ENCODE measurements at places on chromosomes 1 and 21. TPM values are rescaled to one million over a fixed set of nuclear protein-coding genes. Genes with fewer than 3 reads are reported as not detected.

DNA sequence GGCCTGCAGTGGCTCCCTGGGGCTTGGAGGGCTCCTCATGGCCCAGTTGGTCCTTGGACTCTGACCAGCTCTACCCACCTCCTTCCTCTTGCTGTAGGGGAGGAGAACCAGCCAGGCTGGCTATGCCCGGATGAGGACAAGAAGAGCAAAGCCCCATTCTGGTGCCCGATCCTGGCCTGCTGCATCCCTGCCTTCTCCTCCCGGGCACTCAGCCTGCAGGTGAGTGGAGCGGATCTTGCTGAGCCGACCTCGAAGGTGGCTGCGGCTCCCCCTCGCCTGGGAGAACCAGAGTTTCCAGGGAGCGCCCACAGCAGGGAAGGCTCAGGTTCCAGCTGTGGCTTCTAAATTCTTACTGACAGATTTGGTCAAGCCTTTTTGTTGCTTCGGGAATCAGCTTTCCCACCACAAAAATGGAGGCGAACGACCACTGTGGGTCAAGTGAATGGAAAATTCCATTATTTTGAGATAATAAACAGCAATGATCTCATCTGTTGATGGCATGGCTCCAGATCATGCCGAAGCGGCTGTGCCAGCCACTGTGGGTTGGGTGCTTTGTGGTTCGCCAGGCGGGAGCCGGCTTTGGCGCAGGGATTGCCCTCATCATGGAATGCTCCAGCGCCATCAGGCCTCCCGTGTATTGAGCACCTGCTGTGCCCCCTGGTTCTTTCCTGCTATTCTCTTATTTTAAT, 106.5 kb upstream of the ACTL8 start:
- no peak for DNase-seq

DNA sequence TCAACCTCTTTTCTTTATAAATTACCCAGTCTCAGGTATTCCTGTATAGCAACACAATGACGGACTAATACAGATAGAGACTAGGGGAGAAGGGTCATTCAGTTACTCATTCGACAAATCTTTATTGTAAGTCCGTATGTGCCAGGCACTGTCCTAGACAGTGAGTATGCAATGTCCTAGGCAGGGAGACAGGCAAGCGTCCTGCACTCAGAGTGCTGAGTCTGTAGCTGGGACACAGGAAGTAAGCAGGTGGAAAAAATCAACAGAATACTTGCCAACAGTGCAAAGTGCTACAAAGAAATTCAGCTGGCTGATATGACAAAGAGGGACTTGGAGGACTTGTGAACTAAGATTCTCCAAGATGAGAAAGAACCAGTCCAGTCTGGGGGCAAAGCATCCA, 92.2 kb upstream of the ZBTB40 start:
- no peak for DNase-seq

GRCh38 chr21:43884861-43885417, 19.9 kb downstream of the AGPAT3 start:
- DNase-seq: no peak

DNA sequence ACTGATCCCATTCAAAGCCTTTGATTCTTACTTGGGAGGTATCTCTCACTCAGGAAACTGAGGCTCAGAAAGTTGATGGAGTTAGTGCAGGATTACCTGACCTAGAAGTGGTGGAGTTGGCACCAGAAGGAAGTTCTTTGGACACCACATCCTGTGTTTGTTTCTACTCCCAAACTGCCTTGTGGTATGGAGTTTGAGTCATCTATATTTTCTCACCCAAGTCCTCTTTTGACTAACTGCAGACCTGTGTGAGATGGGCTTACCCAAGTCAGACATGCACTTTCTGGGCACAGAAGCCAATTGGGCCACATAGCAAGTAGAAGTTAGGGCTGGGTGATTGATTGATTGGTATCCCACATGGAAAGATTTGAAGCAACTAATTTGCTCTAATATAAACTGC, 36.1 kb downstream of the FGGY start:
- DNase-seq: no peak

- DNase-seq: no peak
Observed at GRCh38 chr21:21236996-21237395, 238.8 kb downstream of the NCAM2 start.

GRCh38 chr1:179053486-179053885, 27.8 kb downstream of the FAM20B start:
- no peak for DNase-seq

- no peak for DNase-seq
Observed at GRCh38 chr1:87869567-87869966, 540.9 kb downstream of the LMO4 start.

DNA sequence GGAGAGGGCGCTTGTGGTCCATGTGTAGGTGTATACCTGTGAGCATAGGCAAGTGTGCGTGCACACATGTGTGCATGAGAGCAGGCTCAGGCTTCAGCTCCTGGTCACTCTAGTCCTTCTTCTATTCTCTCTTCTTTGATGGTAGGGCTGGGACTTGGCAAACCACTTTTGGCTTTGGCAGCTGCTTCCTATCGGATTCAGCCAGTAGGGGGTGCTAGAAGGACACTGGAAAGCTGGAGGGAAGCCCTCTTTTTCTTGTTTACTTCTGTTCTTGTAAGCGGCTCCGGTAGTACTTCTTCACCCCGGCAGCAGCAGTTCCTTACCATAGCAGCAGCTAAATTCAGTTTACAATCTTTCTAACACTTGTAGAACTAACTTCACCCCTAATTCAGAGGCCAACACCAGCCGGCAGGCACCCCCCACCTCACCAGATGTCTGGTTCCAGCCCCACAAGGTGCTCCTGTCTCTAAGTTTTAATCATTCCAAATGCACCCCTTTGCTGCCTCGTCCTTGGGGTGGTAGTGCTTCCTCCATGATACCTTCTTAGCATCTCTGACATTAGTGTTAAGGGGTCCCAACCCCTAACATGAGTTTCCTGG, 25.1 kb downstream of the NENF start:
- DNase-seq: no peak

DNA sequence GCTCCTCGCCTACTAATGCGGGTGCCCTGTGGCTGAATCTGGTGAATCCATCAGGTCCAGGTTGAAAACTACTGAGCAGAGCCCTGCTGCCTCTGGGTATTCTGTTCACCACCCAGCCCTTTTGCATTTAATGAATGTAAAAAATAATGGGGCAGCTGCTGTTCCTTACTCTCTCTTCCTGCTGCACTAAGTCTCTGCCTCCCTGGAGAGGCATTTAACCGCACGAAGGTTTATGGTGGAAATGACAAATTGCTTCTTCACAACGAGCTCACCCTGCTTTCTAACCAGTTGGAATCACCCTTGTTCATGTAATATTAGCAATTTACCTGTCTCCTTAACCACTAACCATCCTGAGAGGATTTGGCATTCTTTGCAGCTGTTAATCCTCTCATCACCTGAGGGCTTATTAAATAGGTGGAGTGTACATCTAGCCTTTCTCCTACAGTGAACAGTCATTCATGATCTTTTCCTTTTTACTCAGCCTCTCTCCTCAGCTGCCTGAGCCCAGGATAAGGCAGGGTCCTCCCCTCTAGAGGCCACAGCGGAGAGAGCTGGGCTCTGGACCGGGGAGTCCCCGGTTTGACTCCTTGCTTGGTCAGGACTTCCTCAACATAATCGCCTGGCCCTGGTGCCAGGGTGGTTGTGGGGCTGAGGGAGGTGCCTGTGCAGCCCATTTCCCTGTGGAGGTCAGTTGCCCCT, 97.6 kb downstream of the NOS1AP start:
- no peak for DNase-seq

DNA sequence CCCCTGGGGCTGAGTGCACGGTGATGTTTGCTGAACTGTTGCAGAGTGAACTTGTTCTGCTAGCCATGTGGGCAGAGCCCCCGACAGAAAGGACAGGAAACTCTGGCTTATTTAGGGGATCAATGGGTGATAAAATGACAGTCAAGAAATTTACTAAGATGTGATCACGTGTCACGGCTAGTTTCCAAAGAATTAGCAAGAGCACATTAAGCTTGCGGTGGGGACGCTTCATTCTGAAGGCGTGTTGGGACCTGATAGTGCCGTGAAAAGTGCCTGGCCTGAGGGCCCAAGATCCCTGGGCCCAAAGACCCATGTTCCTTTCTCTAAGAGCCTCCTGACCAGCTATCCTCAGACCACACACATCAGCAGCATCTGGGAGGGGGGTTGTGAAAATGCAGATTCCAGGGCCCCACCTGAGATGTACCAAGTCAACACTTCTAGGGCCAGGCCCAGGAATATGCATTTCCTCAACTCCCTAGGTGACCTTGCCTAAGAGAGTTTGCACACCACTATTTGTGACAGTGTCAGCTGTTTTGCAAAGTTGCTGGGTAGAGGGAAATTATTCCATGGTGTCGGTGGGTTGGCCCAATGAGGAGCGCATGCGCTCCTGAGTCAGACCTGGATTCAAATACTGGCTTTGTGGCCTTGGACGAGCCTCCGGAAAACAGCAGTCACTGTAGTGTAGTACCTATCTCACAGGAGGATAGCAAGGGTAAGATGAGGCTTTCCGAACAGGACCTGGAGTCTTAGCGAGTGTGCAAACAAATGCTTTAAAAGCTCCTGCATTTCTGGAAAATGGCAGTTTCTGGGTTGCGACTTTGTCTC, 77.5 kb downstream of the SPSB1 start:
- DNase-seq: no peak

- DNase-seq: no peak
Observed at GRCh38 chr1:66267201-66267940, 266.6 kb upstream of the SGIP1 start.

- DNase-seq: no peak
Observed at GRCh38 chr1:73783352-73783751, 414.6 kb downstream of the LRRIQ3 start.

DNA sequence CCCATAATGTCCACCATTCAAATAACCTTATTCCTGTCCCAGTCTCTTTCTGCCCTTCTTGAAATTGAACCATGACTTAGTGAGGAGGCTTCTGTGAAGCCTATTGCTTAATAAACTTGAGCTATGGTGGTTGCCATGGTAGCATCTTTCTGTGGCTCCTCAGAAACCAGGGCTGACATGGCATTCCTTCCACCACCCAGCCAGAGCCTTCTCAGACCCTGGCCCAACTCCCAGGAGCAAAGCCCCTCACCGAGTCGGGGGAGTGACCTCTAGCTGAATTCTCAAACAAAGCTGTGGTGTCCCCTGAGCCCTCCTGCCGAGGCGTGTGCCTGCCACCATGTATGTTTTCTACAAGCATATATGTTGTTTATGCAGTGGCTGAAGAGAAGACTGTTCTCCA, 259.1 kb downstream of the CACNA1E start:
- no peak for DNase-seq

Gene FAM110D
- 0.47 TPM for total RNA-seq

Gene RPE65
- total RNA-seq: 0.16 TPM

Gene PTPN14
- total RNA-seq: 2.7 TPM

Gene SYT2
- total RNA-seq: 1.1 TPM
